Articular chondrocyte of knee joint (primary cell): ENCODE measurements at places on chromosomes 2 and 18. TPM values are rescaled to one million over a fixed set of nuclear protein-coding genes. Genes with fewer than 3 reads are reported as not detected.

Gene TSPYL6
- under 0.01 TPM in 1 of 2 replicates, not detected in the other for total RNA-seq

Gene AOX1
- total RNA-seq: 90.5 and 162 TPM in 2 replicates

Gene SIX3
- not detected in 2 replicates for total RNA-seq

Gene PNO1
- 9.9 and 11.6 TPM in 2 replicates for total RNA-seq

Gene RPRM
- total RNA-seq: not detected in 2 replicates

Gene NEU4
- total RNA-seq: 0.11 TPM in 1 of 2 replicates, not detected in the other
